ENCODE measurements at places on chromosomes 7 and 10.

DNA sequence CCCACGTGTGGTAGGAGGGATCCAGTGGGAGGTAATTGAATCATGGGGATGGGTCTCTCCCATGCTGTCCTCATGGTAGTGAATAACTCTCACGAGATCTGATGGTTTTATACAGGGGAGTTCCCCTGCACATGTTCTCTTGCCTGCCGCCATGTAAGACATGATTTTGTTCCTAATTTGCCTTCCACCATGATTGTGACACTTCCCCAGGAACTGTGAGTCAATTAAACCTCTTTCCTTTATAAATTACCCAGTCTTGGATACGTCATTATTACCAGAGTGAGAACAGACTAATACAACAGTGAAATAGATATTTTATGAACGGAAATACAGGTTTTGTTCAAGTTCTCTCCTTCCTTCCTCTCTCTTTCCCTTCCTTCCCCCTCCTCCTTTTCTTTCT, 15.8 kb downstream of the CALD1 start:
- no peak for DNase-seq

GRCh38 chr7:111262293-111263116, 171.6 kb downstream of the LRRN3 start:
- no peak for DNase-seq

GRCh38 chr7:25762511-25763462, 389.2 kb upstream of the NFE2L3 start:
- no peak for DNase-seq

DNA sequence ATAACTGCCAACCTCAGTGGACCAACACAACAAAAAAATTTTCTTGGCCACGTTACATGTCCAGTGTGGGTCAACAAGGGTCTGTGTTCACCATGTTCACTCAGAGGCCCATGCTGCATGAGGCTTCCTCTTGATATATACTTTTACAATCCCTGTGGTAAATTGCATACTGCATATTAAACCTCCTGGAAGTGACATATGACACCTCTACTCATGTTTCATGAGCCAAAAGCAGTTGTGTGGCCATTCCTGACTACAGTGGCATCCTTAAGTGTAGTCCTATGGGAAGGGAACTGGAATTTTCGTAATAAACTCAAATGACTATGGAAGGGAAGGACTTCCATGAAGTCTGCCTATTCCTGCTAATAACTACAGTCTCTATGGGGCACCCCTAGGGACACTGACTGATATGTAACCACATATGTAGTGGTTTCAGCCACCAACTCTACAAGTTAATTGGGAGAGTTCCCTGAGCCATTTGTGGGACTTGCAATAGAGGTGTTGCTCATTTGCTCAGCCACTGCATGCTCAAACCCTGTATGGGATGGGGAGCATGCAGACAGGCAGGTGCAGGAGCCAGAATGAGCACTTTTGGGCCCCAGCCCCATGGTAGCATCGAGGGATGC, 9.7 kb downstream of the DYNC1I1 start:
- DNase-seq: no peak

GRCh38 chr10:118625504-118625903, 30.1 kb upstream of the PRLHR start:
- no peak for DNase-seq

- DNase-seq: peak; percentile 19
Observed at GRCh38 chr10:79487296-79488194, 24.8 kb upstream of the EIF5AL1 start.

DNA sequence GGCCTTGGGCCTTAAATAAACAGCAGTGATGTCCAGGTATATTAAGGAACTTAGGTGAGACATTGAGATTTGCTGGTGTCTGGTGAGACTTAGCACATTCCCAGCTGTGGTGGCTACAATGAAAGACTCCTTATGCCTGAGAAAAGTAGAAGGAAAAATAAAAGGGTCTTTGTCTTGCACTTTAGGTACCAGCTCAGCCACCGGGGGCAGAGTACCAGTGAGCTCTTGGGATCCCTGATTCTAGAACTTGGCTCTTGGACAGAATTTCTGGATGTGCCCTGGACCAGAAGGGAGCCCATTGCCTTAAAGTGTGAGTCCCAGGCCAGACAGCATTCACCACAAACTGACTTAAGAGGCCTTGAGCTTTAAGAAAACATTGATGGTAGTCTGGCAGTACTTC, 1038.7 kb downstream of the SORCS3 start:
- DNase-seq: no peak

DNA sequence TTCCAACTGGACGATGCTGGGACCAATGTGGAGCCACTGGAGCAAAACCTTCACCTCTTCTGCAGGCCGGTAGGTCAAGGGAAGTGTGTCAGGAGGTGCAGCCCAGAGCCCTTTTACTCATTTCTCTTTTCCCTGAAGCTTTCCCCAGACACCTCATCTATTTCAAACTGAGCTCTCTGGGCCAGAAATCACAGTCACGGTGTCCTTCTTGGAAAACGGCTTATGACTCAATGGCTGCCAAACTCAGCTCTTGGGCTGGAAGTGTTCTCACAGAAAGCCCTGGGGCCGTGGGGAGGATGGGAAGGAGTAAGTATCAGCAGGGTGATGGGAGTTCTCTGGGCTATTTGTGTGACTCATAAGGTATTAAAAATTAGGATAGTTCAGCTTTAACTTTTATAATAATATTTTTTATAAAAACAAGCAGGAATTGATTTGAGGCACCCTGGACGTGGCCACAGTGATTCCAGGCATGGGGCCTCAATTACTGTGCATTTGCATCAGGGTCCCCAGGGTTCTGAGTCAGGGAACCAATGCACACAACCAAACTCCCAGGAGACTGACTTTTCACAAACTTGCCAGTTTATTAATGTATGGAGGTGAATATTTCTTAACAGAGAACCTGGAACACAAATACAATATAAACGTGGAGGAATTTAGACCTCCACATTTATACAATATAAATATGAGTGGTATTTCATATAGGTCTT, 187.4 kb upstream of the TMEM72 start:
- no peak for DNase-seq

- DNase-seq: no peak
Observed at GRCh38 chr10:52004342-52004949, 305.1 kb upstream of the CSTF2T start.

Data from stimulated activated CD8-positive, alpha-beta memory T cell treated with anti-CD3 and anti-CD28 coated beads, Interleukin-7, amount 100 ng/mL, for 48 hours (primary cell).